Right ventricle myocardium superior (tissue), 1 donor: ENCODE measurements at places on chromosomes 4 and X. TPM values are rescaled to one million over a fixed set of nuclear protein-coding genes. Genes with fewer than 3 reads are reported as not detected.

Gene PFKFB1
- total RNA-seq = 0.16 TPM

Gene HSD17B13
- total RNA-seq = 0.32 TPM

Gene F8
- 38.9 TPM for total RNA-seq

- no peak for DNase-seq
Measured at GRCh38 chr4:145815626-145816025, 123.0 kb downstream of the ZNF827 start.
